ENCODE measurements at places on chromosomes 6 and 20. TPM values are rescaled to one million over a fixed set of nuclear protein-coding genes. Genes with fewer than 3 reads are reported as not detected.

DNA sequence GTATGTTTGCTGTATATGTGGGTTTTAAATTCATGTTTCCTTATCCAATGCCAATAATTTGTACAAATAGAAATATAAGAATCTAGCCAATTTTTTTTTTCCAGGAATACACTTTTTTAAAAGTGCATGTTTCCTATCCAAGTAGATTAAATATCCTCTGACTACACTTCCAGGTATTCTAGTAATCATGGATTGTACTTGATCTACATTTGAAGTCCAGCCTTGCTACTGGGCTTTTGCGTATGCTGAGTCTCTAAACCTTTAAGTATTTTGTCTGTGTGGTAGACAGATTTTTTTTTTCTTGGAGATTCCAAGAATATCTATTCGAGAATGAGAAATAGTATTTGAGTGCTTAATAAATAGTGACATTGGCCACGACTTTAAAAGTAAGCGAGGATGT, 188.3 kb downstream of the SASH1 start:
- peak; percentile 17 for DNase-seq

- no peak for DNase-seq
Observed at GRCh38 chr20:57527728-57528127, 2.8 kb upstream of the CTCFL start.

- DNase-seq = no peak
Observed at GRCh38 chr6:122202576-122203137, 196.8 kb upstream of the HSF2 start.

GRCh38 chr6:46269447-46270229, 98.9 kb upstream of the ENPP5 start:
- no peak for DNase-seq

Gene EGFL8
- 32.4 TPM for total RNA-seq

Gene VGLL2
- total RNA-seq = not detected

All from A673 (cell line).